ENCODE measurements at places on chromosomes 5 and 9.
A peak's percentile ranks its signal among the peaks of the same experiment; 100 is the strongest.

DNA sequence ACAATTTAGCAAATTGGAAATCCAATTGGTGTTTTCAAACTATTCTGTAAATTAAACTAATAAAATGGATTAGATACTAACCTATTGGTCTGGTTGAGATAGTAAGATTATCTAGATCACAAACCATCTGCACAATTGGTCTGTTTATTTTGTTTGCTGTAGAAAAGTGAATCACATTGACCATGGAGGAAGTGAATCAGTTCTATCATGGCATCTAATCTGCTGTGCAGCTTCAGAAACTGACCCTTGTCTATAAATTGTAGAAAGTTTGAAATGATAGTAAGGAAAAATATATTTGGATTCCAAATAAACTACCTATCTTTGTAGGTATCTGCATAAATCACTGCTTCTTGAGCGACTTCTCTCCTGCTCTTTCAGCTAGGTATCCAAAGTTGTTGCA, 1865.4 kb downstream of the MAT2B start:
- DNase-seq, result no peak

DNA sequence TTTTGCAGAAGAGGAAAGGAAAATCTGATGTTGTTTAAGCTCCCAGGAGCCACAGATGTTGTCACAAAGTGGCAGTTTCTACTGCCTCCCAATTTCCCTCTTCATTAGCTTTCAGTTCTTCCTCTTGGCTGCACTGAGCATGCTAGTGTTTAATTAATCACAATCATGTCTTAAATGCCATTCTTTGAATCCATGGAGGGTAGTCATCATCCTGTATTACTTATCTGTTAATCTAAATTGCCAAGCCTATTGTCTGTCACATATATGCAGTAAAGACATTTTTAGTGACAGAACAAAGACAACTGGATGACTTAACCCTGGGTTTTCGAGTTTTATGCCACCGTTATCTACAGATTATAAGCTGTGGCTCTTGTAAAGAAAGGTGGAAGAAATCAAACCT, 14.7 kb downstream of the KLHL9 start:
- DNase-seq, result no peak

DNA sequence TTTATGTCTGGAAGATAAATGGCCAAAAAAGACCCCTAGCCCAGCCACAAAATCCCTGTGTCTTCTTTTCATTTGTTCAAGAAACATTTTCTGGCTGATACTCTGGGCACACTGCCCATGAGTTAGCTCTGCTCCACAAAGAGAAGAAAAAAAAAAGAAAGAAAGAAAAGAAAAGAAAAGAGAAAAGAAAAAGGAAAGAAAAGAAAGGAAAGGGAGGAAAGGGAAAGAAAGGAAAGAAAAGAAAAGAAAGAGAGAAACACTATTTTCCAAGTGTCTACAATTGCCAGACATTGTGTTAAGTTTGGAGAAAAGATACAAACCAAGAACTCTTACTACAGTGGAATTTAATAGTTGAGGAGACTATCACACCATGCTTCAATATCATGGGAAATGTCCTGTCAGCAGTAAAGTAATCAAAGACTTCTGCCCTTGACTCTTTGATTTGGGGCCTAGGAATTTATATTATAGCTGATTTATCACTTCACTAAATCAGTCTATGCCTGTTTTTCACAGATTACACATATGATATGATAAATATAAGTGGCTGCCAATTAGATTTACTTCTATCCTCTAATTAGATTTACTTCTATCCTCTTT, 3.0 kb downstream of the TRMO start:
- DNase-seq, result no peak

GRCh38 chr9:12133416-12133815, 559.8 kb upstream of the TYRP1 start:
- DNase-seq, result no peak

- no peak for DNase-seq
Measured at GRCh38 chr5:79666758-79667157, 22.9 kb upstream of the CMYA5 start.

GRCh38 chr5:175363300-175363699, 80.7 kb downstream of the DRD1 start:
- no peak for DNase-seq

GRCh38 chr9:98974554-98974953, 30.8 kb downstream of the COL15A1 start:
- DNase-seq, result no peak

- peak; percentile 44 for DNase-seq
Measured at GRCh38 chr9:91483189-91483691, 59.6 kb upstream of the NFIL3 start.

DNA sequence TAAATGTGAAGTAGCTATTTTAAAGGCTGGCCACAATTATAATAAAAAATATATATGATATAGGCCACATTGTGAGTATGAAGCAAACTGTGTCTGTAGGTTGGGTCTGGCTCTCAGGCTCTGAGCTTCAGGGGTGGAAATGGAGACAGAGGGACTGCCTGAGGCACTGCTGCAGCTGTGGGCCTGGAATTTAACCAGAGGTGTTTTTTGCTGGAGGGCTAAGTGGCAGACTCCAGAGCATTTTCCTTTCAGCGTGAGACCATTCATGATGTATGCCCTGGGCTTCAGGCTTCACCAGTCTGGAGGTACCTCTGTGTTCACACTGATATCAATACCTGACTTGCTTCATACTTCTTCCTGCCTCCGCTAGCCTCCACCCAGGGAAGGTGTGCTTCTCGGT, 64.9 kb upstream of the IL12B start:
- no peak for DNase-seq

- DNase-seq, result no peak
Measured at GRCh38 chr5:169941542-169941941, 38.8 kb downstream of the INSYN2B start.

- DNase-seq, result no peak
Measured at GRCh38 chr9:137592767-137593166, 2.5 kb upstream of the ZMYND19 start.

DNA sequence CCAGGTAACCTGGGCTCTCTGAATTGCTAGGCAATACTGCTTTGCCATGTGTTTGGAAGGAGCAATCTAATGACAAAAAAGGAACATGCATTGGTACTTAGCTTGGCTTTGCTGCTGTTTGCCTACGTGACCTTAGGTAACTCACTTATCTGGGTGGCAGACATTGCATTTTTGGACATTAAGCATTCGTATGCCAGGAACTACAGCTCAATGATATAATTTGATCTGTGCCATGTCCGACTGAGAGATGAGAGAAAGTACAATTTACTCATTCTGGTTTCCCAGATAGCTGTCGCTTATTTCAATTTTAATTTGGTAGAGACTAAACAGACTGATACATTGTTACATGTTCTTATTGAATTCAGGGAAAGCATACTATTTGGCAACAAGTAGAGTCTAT, 63.2 kb upstream of the FRRS1L start:
- no peak for DNase-seq

DNA sequence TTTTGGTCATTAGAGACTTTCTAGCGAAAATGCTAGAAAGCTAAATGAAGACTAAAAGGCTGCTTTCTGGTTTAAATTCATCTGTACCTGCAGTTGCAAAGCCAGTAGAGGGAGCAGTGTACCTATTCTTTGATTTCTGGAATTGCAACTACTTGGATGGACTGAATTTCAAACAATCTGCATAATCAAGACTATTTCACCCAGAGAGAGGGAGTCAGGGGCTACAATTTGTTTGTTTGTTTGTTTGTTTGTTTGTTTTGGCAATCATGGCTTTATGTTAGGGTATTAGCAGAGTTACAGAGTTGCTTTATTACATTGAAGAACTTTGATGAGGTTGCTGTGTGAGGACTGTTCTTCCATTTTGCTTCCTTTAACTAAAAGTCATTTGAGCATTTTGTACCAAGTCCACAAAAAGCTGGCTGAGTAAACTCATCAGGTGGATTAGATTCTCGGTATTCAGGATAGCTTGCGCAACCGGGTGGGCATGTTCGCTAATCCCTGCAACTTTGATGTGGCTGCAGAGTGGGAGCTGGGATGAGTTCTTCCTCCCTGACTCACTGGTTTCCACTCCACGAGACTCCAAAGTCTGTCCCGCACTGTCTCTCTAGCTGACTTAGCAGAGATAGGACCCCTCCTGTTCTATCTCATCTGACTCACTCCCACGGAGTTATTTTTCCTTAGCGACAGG, 80.0 kb upstream of the TUT7 start:
- peak; percentile 62 for DNase-seq

DNA sequence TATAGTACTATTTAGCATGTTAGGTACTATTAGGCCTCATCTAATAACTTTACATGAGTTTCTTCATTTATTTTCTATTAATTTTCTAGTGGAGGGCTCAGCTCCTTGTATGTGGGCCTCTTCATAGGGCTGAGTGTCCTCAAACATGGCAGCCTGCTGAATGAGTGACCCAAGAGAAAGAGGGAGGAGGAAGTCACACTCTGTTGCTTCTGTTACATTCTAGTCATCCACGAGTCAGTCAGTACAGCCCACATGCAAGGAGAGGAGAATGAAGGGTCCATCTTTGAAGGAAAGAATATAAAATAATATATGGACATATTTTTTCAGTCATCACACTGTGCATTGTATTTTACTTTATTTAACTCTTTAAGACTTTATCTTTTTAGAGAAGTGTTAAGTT, 66.6 kb upstream of the NR3C1 start:
- DNase-seq, result no peak

- peak; percentile 67 for DNase-seq
Measured at GRCh38 chr9:114616684-114617520, 5.8 kb downstream of the TMEM268 start.

- DNase-seq, result no peak
Measured at GRCh38 chr9:134055981-134056461, 11.8 kb downstream of the BRD3 start.

- DNase-seq, result no peak
Measured at GRCh38 chr9:12629067-12629466, 64.1 kb upstream of the TYRP1 start.

- DNase-seq, result no peak
Measured at GRCh38 chr5:74167206-74167929, 473.2 kb downstream of the ENC1 start.

GRCh38 chr5:96851312-96852062, 24.8 kb upstream of the ERAP2 start:
- no peak for DNase-seq

DNA sequence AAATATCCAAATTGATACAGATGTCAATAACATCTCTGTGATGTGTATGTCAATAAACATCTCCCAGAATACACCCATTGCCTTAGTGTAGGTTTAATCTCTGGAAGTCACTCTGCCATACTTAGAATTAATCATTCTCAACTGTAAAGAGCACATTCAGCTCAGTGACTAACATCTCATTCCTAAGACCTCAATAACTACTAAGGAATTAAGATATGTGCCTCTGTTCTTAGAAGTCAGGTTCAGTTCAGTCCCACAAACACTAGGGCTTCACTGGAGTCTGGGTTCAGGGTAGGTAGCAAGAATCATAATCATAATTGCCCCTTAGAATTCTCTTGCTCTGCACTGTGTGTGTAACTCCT, 31.7 kb downstream of the UGCG start:
- no peak for DNase-seq

DNA sequence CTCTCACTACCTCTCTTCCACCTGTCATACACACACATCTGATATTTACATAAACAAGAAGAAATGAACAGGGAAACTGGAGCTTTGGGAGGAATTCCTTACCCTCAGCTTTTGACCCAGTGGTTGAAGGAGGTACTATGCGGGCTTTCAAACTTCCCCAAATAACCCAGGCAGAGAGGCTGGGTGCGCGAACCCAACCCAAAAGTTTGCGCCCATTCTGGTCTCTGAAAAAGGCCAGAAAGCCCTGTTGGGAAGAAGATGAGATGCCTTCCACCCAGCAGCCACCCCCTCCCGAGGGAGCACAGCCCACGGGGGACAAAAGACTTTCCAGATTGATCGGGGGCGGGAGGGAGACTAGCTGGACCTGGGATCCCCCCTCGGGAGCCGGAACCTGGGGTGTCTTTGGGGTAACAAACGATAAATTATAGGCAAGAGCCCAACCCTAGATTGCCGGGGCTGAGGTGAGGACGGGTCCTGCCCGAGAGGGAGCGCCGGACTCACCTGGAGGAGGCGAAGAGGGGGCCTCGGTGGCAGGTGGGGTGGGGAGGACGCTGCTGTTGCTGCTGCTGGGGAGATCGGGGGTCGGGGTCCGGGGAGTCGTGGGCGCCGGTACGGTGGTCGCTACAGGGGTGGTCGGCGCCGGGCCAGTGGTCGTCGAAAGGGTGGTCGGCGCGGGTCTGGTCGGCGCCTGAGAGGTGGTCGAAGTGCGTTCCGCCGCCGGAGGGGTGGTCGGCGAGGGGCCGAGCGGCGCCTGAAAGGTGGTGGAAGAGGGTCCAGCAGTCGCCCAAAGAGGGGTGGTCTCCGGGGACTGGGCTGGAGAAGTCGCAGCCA, 798 bp downstream of the MEGF9 start:
- DNase-seq, result peak; percentile 75

GRCh38 chr5:103111468-103111867, 8.5 kb downstream of the GIN1 start:
- DNase-seq, result peak; percentile 84

- no peak for DNase-seq
Measured at GRCh38 chr5:55894135-55894534, 43.0 kb downstream of the IL31RA start.

- DNase-seq, result no peak
Measured at GRCh38 chr5:92951746-92952145, 629.3 kb downstream of the NR2F1-AS1 start.

- DNase-seq, result peak; percentile 62
Measured at GRCh38 chr5:170597109-170597751, 93.4 kb downstream of the KCNIP1 start.

DNA sequence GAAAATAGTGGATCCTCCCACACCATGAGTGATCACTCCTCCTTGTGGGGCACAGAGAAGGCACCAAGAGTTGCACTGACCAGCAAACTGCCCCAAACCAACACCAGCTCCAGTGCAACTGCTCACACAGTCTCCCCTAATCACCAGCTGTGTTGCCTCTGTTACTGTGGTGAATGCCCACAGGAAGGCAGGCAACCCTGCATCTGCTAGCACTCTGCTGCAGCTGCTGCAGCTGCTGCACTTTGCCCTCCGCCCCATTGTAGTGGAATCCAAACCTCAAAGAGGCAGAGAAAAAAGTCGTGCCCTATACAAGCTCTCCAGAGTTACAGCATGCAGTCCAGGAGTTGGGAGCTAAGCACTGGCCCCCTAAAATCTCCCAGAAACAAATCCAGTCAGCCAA, 339.6 kb downstream of the TRIM36 start:
- no peak for DNase-seq
